ENCODE measurements at places on chromosomes 11 and 22. TPM values are rescaled to one million over a fixed set of nuclear protein-coding genes. Genes with fewer than 3 reads are reported as not detected.
A peak's percentile ranks its signal among the peaks of the same experiment; 100 is the strongest.

DNA sequence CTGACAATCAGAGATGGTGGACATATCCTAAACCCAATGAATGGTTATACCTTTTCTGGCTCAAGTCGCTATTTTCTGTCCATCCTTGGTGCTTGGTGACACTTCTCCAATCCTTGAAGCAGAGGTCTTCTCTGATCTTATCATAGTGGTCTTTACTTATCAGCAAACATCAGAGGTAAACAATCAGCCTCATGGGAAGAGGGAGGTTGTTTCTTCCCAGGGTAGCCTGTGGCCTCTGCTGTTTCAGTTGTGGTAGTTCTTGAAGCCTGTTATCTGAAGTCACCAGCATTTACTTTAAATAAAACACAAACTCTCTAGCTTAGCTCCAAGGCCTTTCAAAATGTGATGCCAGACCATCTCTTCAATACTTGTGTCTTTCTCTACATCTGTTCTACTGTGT, 66.7 kb downstream of the RRM1 start:
- H3K27ac ChIP-seq = no peak overlapping the region
- no peaks in the 10 kb centered on the region for H3K4me1 ChIP-seq
- no peaks in the 10 kb centered on the region for H3K36me3 ChIP-seq
- peaks cover 50% of the 10 kb centered on the region for H3K27me3 ChIP-seq
- no peak for DNase-seq
- H3K4me3 ChIP-seq = peak overlapping the region; percentile 32

- H3K27me3 ChIP-seq = no peaks in the 10 kb centered on the region
- no peak for DNase-seq
- no peak overlapping the region for H3K4me3 ChIP-seq
- peaks cover 4% of the 10 kb centered on the region for H3K4me1 ChIP-seq
- no peaks in the 10 kb centered on the region for H3K36me3 ChIP-seq
- H3K27ac ChIP-seq = no peak overlapping the region
These were observed 59.1 kb upstream of the PRDM11 start for GRCh38 chr11:45087086-45087899.

DNA sequence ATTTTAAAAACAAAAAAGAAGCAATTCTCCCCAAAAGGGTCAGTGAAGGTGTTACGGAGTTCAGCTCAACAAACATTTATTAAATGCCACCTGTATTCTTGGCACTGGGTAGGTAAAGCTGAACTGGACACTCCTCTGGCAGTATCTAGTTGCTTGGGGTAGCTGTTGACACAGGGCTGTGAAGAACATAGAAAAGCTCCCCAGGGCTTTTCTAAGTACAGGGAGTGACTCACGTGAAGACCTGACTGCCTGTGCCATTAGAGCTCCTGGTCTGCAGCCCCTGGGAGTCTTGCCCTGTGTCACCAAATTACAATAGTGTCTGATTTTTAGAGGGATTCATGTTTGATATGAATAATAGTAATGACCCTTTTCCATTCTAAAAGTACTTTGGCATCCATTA, 43.6 kb downstream of the COA4 start:
- H3K27me3 ChIP-seq = no peaks in the 10 kb centered on the region
- H3K4me1 ChIP-seq = no peaks in the 10 kb centered on the region
- H3K36me3 ChIP-seq = peaks cover 2% of the 10 kb centered on the region
- H3K4me3 ChIP-seq = no peak overlapping the region
- H3K27ac ChIP-seq = peak overlapping the region; percentile 38

The IRAG1 gene
- 6.5 TPM for total RNA-seq

DNA sequence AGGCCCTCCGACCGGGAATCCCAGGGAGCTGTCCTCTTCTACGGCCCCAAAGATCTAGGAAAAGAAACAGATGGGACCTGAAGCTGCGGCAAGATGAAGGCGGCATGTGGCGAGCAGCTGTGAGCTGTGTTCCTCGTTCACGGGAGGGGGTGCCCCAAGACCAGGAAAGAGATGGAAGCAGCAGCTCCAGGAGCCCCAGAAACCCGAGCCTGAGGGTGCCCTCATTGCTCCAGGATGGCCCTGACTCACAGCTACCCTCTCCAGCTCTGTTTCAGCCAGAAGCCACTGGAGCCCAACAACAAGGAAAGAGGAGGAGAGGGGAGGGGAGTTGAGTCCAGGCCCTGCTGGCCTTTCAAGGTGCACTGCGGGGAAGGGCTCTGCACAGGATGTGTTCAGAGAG, 23.7 kb upstream of the NAP1L4 start:
- H3K4me3 ChIP-seq = no peak overlapping the region
- H3K27ac ChIP-seq = no peak overlapping the region
- DNase-seq = no peak
- H3K27me3 ChIP-seq = no peaks in the 10 kb centered on the region

- DNase-seq = no peak
- no peaks in the 10 kb centered on the region for H3K4me1 ChIP-seq
- no peaks in the 10 kb centered on the region for H3K27me3 ChIP-seq
These were observed 72.4 kb downstream of the CYP2R1 start for GRCh38 chr11:14819596-14819995.

GRCh38 chr11:93567401-93567895, 24.3 kb upstream of the SMCO4 start:
- no peaks in the 10 kb centered on the region for H3K27me3 ChIP-seq
- H3K4me3 ChIP-seq = no peak overlapping the region
- peaks cover 6% of the 10 kb centered on the region for H3K4me1 ChIP-seq

DNA sequence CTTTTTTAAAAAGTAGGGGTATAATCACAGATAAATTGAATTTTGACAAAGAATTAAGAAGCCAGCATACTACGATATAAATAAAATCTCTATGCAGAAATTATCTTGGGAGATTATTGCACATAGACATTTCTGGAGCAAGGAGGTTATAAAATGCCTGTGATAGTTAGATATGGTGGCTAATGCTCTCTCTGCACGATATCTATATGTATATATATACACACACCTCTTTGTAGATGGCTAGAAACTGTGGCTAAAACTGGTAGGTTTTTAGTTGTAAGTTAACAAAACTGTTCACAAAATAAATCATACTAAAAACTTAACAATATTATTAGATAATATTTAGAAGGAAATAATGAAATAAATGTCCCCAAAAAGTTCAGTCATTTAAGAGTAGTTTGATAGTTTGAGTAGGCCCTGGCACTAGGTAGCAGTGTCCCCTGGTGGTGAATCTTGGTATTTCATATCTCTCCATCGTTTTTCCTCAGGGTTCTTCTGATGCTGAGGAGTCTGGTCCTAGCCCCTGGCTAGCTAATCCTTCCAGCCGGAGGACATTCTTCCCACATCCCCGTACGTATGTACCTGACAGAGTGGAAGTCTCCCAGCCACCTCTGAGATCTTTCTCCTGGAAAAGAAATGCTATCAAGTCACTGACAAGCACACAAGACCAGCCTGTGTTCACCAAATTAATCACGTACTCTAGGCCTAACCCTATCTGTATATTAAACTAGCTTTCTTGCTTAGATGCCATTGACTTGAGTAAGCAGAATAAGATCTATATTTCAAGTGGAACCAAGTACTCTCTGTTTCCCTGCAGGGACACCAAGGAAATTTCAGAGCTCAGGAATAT, 32.2 kb downstream of the ART5 start:
- DNase-seq = peak; percentile 82
- no peak overlapping the region for H3K27ac ChIP-seq
- no peaks in the 10 kb centered on the region for H3K4me1 ChIP-seq
- no peak overlapping the region for H3K4me3 ChIP-seq
- H3K27me3 ChIP-seq = no peaks in the 10 kb centered on the region
- no peaks in the 10 kb centered on the region for H3K36me3 ChIP-seq

The CFL1 gene
- 1,302 TPM for total RNA-seq

Data from endodermal cell (in vitro differentiated cells).